H9 (cell line): ENCODE measurements at places on chromosomes 1 and 21. TPM values are rescaled to one million over a fixed set of nuclear protein-coding genes. Genes with fewer than 3 reads are reported as not detected.

The AXDND1 gene
- total RNA-seq: 0.46 and 0.48 TPM in 2 replicates

The CD244 gene
- not detected in 2 replicates for total RNA-seq

The DNAJC28 gene
- 3.4 and 3.7 TPM in 2 replicates for total RNA-seq

The SPRR1A gene
- total RNA-seq: not detected in 2 replicates

- H3K4me1 ChIP-seq: no peaks in the 10 kb centered on the region; the same call in 1 of the 2 replicates
- no peak overlapping the region for H3K27ac ChIP-seq
Observed at GRCh38 chr1:160144921-160145320, 6.5 kb upstream of the ATP1A4 start.

- no peaks in the 10 kb centered on the region for H3K27me3 ChIP-seq
- peaks cover 2% of the 10 kb centered on the region; the same call in 1 of the 2 replicates for H3K36me3 ChIP-seq
- no peaks in the 10 kb centered on the region for H3K4me1 ChIP-seq
- no peak overlapping the region for H3K4me3 ChIP-seq
- DNase-seq: no peak
Observed at GRCh38 chr21:33666153-33666552, 23.9 kb downstream of the ITSN1 start.

GRCh38 chr21:37064841-37065240 lies 8.0 kb downstream of the PIGP start:
- no peak overlapping the region for H3K27ac ChIP-seq
- DNase-seq: no peak
- peaks cover 10% of the 10 kb centered on the region for H3K36me3 ChIP-seq
- H3K4me3 ChIP-seq: no peak overlapping the region
- no peaks in the 10 kb centered on the region for H3K27me3 ChIP-seq
- peaks cover 3% of the 10 kb centered on the region; the same call in 1 of the 2 replicates for H3K4me1 ChIP-seq

- DNase-seq: no peak
- peaks cover 46% of the 10 kb centered on the region for H3K27me3 ChIP-seq
- H3K4me1 ChIP-seq: peaks cover 33% of the 10 kb centered on the region
- H3K4me3 ChIP-seq: peak overlapping the region; percentile 72
- H3K27ac ChIP-seq: no peak overlapping the region
Observed at GRCh38 chr1:204711947-204712701, 26.6 kb upstream of the LRRN2 start.
